Activated T-cell treated with anti-CD3 and anti-CD28 coated beads, Interleukin-2, amount 50 U/mL, for 72 hours (primary cell): ENCODE measurements at places on chromosomes 4 and X. TPM values are rescaled to one million over a fixed set of nuclear protein-coding genes. Genes with fewer than 3 reads are reported as not detected.

GRCh38 chrX:866441-866990 is 235.9 kb downstream of the SHOX start:
- DNase-seq, result no peak

GRCh38 chr4:156665780-156666366 is 305.7 kb downstream of the PDGFC start:
- no peak for DNase-seq

DNA sequence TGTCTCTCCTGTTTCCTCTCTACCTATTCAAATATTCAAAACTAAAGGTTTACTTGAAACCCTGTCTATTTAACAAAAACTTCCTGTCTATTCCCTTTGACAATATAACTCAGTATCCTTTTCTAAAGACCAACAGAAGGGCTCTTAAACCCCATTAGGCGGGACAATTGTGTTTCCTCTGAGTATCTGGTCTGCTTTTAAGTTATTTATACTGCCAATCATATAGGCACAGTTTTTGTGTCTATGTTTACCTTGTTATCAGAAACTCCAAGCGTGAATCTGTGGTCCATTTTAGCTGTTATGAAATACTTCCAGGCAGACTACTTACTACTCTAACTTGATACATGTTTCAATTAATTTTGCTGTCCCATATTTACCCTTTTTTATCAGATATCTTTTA is 350.0 kb upstream of the CTSO start:
- DNase-seq, result no peak

DNA sequence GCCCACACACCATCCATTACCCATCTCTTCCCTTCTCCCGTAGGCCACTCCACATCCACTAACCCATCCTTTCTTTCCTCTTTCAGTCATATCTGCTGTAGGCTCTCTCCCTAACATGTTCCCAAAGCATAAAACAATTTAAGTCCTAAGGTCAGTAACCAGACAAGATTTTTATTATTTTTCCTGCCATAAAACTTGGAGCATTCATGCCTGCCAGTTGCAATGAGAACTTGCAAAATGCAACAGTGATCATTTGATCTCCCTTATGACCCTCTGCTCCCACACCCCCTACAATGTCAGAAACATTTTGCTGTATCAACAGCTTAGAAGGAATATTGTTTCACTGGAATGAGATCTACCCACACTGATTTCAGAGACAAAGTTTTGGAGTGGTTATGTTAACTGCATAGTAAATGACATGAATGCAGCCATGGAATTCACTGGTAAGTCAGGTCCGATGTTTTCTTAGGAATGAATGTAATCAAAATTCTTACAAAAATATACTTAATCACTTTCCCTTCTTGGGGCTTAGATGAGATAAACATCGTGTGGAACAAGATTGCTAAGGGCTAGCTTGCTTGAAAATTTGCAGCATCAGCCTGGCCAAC is 5.7 kb downstream of the NIPAL1 start:
- no peak for DNase-seq

Gene MXRA5
- total RNA-seq, result not detected

GRCh38 chr4:4328840-4329239 is 38.8 kb downstream of the ZBTB49 start:
- DNase-seq, result no peak

DNA sequence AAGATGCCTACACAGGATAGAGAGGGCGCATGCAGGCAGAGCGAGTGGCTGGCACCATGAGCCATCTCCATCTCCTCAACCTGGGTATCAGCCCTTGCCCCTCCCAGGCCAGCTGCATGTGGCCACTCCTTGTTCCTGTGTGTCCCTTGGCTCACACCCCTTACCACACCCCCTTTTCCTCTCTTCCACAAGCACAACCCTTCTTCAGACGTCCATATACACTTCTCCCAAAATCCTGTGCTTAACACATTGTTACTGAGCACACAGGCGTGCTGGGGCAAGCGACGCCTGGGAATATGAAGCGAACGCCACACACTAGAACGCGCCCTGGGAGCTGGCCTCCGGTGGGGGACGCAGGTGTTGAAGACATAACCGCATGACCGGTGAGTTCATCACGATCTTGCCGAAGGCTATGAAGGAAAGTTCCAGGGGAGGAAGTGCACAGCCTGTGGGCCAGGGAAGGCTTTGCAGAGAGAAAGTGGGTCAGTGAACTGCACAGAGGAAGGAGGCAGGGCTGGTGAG is 19.1 kb upstream of the KIAA0232 start:
- DNase-seq, result no peak

DNA sequence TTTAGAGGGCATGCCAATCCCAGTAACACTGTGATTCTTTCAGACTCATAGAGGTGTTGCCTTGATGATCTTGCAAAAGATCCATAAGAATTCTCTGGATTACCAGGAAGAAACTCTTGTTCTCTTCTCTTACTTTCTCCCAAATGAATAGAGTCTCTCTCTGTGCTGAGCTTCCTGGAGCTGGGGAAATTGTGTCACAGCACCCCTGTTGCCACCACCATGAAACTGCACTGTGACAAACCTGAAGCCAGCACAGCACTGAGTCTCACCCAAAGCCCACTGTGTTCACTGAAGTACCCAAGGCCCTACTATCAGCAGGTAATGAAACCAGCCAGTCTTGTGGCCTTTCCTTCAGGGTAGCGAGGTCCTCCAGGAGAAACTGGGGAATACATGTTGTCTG is 332.7 kb upstream of the FGF16 start:
- DNase-seq, result no peak

GRCh38 chr4:158609116-158609515 is 62.6 kb downstream of the C4orf46 start:
- no peak for DNase-seq

DNA sequence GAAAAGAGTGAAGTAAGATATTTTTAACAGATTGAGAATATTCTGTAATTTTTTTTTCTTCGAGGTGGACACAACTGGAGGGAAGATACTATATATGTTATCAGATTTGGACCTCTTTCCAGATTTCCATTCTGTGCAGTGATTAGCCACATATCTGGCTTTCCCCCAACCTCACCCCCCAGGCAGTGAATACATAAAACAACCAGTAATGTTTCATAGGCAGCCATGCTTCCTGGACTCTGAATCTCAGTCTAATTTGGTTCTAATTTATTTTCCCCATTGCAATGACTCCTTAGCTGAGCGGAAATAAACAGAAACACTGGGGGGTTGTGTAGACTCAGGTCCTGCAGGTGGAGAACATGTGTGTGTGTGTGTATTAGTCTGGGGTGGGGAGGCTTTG is 226.5 kb downstream of the FBXW7 start:
- no peak for DNase-seq
